WERI-Rb-1 (cell line): ENCODE measurements at places on chromosomes 12 and 14.

- DNase-seq: no peak
Measured at GRCh38 chr14:72552236-72552635, 341.7 kb downstream of the DPF3 start.

- no peak for DNase-seq
Measured at GRCh38 chr14:37668646-37669045, 73.2 kb downstream of the TTC6 start.

GRCh38 chr12:85448548-85449139 is 168.6 kb downstream of the ALX1 start:
- no peak for DNase-seq

- DNase-seq: no peak
Measured at GRCh38 chr14:32077081-32078022, at the start of gene ARHGAP5. Gene ARHGAP5, plus strand, starts transcription at chr14:32077304. Its CDS starts 13,366 bp downstream, at chr14:32090670.

DNA sequence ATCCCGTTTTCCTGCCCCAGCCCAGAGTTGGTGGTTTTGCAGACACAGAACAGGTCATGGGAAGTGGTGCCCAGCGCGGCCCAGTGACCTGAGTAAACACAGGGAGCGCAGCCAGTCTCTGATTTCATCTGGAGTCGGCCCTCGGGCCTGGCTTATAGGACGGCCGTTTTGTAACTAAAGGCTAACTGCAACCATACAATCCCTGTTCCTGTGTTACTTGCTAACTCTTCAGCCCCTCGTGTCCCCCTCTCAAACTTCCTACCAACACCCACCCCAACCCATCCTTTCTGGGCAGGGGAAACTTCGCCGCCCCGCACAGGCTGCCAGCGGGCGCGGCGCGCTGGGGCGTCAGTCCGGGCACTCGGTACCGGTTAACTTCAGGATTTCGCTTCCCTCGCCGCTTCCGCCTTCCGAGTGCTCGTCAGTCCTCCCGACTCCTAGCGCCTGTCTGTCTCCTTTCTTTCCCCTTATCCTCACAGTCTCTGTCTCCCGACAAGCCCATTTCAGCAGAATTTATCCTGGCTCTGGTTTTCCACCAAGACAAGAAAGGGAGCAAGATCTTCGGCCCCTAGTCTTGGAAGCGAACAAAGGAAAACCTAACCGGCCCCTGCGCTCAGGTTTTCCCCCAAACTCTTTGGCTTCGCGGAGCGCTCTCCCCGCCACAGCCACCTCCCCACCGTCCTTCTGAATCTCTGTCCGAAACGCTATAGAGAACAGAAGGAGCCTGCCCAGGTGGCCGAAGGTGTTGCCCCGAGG is 2.0 kb downstream of the SIX1 start:
- DNase-seq: no peak
